ENCODE measurements at places on chromosomes 2 and 18. TPM values are rescaled to one million over a fixed set of nuclear protein-coding genes. Genes with fewer than 3 reads are reported as not detected.

DNA sequence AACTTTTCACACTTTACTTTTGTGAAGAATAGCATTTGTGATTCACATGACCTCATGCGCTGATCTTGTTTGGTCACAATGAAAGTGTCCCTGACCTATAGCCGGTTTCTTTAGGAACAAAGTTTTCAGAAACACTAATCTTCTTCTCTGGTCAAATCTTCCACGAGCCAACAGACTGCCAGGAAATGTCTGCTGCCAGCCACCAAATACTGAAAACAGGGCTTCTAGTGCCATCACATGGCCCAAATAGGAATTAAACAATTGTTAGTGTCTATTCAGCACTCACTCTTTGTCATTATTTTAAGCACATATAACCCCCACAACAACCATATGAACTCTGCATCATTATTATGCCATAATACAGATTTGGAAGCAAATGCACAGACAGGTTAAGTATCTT, 286.5 kb upstream of the SYT4 start:
- peak; percentile 49 for DNase-seq

DNA sequence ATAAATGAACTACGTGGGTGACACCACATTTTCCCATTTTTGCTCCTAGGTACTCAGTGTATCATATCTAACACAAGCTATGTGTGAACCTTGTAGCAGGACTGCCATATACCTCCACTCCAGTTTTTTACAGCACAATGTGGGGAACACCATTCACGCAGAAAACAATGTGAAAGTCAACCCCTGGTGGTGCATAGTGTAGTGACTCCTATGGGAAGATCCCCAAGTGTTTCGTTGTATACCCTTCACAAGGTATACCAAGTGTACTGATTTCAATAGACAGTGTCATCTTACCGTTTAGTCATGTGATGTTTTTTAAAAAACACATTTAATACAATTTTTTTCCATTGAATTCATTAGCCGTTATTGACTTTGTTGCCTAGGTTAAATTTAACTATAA, 68.1 kb downstream of the ANKRD12 start:
- no peak for DNase-seq

ANKRD53 gene
- total RNA-seq, result 0.30 TPM

DNA sequence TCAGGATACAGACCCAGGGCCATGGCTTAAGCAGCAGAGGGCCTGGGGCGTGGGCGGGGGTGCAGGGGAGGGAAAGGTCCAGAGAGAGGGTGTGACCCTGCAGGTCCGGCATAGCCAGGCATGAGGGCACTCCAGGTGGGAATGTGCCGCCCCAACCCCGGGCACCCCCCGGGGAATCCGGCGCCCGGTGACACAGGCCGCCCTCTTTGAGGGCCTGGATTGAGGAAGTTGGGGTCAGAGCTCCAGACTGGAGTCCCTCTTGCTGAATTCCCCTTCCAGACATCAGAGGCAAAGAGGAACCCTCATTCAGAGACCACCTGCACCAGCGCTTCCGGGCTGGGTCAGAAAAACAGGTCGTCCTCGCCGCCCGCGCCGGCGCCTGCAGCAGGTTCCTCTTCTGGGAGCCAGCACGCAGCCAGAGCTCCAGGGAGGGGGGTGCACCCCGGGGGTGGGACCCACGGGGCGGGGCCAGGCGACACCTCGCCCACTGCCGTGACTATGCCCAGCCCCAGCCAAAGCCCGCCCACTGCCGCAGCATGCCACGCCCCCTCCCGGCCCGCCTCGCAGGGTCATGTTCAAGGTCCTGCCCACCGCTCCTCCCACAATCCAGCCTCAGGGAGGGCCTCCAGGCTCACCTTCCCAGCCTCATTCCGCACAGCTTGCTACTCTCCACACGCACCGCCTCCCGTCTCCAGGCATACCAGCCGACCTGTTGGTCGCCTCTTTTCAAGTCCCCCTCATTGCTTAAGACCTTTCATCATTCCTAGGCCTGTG, 98.3 kb upstream of the ID2 start:
- DNase-seq, result peak; percentile 87

VWC2L gene
- total RNA-seq, result 0.15 TPM

DNA sequence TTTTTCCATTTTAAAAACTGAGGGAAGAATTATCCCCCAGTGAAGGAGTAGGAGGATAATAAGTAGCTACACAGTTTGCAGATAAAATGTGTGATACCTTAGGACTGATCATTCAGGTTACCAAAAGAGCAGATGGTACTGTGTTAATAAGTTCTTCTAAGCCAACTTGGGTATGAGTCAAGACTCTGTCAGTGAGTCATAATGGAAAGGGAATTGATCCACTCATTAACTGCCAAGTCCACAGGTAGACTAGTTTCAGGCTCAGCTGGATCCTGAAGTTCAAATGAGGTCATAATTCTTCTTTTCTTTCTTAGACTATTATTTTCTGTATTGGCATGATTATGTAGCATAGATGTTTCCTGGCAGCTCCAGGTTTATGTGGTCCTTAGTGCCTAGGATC, 142.4 kb upstream of the ALPP start:
- DNase-seq, result peak; percentile 89

DNA sequence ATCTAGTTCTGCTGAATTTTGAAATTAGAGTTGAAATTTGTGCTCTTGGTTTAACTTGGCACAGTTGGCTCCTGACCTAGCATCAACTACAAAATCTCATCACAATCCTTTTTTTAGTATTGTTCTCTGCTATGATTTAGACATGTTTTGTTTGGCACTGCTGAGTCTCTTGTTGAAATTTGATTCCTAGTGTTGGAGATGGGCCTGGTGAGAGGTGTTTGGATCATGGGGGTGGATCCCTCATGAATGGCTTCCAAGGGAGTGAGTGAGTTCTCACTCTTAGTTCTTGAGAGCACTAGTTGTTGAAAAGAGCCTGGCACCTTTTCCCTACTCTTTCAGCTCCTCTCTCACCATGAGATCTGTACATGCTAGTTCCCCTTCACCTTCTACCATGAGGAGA, 605.6 kb upstream of the SLC39A10 start:
- no peak for DNase-seq

IL1B gene
- 0.35 TPM for total RNA-seq

GRCh38 chr2:102264952-102265351, 46.4 kb upstream of the IL1RL1 start:
- DNase-seq, result no peak

- DNase-seq, result no peak
Observed at GRCh38 chr2:175228179-175228578, 46.7 kb upstream of the ATP5MC3 start.

DNA sequence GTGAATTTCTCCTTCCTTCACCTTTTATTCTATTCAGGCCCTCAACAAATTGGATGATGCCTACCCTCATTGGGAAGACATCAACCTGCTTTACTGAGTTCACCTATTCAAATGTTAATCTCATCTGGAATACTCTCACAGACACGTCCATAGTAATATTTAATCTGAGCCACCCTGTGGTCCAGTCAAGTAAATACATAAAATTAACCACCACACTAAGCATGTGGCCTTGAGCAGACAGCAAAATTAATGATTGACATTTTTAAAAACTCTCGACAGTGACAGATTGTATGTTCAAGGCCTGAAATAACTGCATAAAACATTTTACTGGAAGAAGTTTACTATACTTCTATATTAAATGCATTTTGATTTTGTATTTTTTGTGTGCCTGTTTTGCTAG, 540.6 kb upstream of the GCFC2 start:
- DNase-seq, result no peak

DNA sequence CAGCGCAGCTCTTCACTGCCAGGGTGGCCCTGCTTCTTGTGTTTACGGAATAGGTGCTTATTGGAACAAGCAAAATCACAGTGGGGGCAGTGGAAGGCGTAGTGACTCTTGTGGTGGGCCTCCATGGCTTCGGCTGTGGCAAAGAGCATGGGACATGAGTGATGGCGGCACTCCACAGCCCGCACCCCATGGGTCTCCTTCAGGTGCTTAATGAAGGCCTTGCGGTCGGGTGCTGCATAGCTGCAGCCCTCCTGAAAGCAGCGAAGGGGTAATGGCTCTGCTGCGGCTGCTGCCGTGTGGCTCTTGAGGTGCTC, 10.7 kb downstream of the ZNF142 start:
- no peak for DNase-seq

GRCh38 chr2:8577573-8577972, 104.3 kb upstream of the ID2 start:
- DNase-seq, result no peak

DNA sequence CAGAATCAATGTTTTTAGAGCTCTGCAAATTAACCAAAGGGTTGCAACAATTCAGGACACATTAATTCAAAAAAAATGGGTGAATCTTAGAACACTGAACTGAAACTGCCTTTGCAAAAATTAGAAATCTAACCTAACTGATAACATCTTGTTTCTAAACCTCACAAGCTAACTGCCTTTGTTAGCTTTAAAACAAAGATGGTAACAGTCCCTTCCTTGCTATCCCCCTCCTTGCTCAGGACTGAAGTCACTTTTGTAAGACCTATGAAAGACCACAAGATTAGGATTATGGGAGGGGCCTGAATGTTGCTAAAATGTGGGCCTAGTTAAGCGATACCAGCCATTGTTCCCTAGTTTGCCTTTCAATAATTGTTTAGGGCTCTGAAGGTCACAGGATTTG, 44.9 kb upstream of the LONRF2 start:
- DNase-seq, result no peak

G6PC2 gene
- total RNA-seq, result not detected

IL37 gene
- total RNA-seq, result not detected

DNA sequence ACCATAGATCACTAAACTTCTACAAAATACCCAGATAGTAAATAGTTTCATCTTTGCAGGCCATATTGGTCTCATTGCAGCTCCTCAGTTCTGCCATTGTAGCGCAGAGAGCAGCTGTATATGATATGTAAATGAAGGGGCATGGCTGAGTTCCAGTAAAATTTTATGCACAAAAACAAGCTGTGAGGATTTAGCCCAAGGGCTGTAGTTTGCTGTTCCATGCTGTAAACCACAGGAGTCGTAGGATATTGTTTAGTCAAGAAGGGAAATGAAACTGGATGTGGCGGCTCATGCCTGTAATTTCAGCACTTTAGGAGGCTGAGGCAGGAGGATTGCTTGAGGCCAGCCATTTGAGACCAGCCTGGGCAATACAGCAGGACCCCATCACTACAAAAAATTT, 83.0 kb downstream of the MGAT5 start:
- no peak for DNase-seq

DNA sequence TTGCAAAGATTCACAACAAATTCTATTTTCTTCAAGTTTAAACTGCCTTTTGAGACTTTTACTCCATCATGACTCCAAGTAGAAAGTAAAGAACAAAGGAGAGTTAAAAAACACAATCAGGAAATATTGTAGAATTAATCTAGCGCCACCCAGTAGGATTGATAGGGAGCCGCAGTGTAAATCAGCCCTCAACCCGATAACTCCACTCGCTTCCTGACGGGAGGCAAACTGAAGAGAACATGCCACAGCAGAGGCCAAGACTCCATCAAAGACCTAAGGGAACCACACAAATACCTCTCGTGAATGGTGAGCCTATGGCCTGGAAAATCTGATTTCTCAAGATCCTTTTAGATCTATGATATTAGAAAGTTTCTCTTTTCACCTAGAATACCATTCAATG, 319.0 kb downstream of the STK39 start:
- DNase-seq, result no peak

NTSR2 gene
- total RNA-seq, result not detected

DNA sequence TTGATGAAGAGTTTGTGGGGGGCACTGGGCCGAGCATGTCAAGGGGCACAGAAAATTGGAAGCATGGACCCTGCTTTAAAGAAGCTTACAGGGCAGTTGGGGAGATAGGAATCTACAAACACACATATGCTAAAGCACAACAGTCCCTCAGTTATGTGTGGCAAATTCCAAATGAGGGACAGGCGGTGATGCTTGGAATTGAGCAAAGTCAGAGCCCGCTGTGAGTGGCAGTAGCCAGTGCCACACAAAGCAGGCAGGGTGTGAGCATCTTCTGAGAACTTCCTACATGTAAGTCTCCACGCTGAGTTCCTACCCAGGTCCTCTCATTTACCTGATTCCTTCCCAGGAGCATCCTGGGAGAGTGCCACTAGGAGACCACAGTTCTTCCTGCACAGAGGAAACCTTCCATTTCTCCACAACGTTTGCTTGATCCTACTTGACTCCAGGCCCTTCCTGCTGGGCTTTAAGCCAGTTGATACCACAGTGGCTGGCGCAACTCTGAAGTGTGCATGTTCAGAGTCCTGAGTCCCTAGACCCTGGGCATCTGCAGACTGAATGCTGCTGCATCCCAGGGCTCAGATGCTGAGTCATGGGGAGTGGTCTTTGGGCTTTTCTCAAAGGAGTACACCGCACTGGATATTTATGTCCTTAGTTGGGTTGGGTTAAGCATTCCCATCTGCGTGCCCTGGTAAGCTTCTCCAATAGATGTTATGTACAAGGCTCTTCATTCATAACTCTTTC, 287.3 kb upstream of the REV1 start:
- DNase-seq, result no peak

- no peak for DNase-seq
Observed at GRCh38 chr18:38362286-38362792, 796.7 kb upstream of the CELF4 start.

DNA sequence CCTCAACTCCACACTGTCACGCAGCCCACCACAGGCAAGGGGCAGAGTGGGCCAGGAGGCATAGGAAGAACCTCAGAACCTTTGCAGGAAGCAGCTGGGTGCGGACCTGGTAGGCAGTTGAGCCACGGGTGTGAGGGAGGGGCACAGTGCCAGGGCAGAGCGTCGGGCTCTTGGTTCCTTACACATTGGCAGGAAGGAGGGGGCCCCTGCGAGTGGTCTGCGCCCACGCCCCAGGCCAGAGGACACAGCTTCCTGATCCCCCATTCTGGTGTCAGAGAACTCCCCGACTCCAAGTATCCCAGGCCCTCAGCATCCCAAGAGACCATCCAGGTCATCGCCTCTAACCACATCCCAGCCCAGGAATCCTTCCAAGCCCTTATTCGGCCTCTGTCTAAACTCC, 61.5 kb downstream of the TNS1 start:
- no peak for DNase-seq

DNA sequence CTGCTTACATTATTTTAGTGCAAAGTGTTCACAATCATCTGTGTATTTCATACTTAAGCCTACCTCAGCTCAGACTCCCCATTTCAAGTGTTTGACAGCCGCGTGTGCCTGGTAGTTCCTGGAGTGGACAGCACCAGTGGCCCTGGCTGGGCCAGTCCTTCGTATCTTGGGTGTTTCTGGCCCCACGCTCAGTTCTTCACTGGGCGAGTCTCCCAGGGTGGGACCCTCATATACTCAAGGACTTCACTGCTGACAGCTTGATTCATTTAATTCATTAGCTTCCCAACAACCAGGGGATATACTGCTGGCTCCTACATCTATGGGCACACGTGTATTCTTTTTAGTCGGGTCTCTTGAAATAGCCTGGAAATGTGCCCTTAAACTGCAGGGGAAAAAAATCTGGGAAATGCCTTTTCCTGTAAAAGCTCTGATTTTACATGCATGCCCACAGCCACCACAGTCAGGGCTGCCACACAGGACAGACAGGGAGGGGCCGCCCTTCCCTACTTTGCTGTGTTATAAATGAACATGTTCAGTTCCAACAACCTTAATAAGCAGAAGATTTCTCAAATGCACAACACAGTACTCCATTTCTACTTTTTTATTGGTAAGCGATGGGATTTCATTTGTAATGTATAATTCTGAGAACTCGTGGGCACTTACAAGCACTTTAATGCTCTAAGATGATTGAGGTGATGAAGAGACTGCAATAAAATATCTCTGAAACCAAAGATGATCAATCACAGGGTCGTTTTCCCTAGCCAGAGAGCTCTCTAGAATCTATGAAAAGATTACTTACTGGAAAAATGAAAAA, 205.5 kb upstream of the REV1 start:
- DNase-seq, result no peak

GRCh38 chr2:159455330-159455918, 160.9 kb downstream of the BAZ2B start:
- DNase-seq, result no peak

GRCh38 chr2:70793450-70793849, 3.0 kb upstream of the FIGLA start:
- DNase-seq, result no peak

Measured in renal cortical epithelial cell (primary cell).